ENCODE measurements at places on chromosomes 12 and 14.
A peak's percentile ranks its signal among the peaks of the same experiment; 100 is the strongest.

DNA sequence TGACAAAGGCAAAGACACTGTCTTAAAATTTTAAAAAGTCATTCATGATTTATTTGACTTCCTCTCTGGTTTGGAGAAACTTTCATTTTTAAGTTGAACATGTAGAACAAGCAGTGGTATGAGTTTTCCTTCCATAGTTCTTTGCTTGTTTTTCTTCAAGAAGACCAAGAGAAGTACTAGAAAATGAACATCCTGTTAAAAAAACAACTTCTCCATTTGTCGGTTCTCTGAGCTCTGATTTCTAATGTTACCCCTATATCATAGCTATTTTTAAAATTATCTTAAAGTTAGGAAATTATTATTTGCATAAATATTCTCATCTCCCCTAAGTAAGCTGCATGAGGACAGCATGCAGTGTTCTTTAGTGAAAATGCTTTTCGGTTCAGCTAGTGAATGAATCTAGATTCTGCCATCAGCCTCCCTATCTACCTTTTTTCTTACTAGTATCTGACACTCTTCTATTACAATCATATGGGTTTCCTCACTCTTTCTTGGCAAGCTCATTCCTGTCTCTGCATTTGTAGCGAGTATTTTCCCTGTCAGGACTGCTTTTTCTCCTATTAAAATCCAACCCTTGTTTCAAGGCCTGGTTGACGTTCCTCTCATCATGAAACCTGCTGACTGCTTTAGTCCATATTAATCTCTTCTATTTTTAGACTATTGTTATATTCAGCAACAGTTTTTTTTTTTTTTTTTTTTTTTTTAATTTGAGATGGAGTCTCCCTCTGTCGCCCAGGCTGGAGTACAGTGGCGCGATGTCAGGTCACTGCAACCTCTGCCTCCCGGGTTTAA lies 15.8 kb downstream of the DIP2B start:
- DNase-seq: no peak

GRCh38 chr14:73460691-73461127 lies 2.4 kb upstream of the NUMB start:
- no peak for DNase-seq

GRCh38 chr14:33567023-33567728 lies 383.7 kb downstream of the EGLN3 start:
- DNase-seq: no peak

DNA sequence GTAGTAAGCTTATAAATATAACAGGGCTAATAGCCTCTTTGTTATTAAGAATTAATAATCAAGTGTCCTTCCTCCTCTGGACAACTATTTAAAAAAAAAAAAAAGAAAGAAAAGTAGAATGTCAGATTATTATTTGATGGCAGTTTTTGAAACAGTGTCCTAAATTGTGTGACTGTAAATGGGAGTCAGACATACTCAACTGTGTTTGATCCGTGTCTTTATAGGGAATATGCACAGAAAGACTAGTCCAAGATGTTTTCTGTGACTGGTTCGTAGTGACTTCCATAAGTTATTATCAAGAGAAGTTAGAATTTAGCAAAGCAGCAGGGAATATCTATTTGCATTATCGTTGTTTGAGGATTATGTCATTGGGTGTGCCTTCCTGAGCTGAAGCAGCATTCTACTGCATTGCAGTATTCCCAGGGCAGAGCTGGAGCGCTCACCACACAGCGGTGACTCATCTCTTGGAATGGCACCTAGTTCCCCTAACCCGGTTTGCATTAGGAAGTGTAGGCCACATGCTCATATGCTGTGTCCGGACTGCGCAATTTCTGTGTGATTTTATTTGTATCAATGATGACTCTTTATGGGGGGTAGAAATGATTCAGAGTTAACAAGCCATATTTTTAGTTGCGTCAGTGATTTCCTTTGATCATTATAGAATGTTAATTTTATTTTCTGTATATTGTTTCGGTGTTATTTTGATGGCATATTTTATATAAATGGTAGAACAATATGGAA lies 7.9 kb downstream of the DYNC1H1 start:
- DNase-seq: no peak

GRCh38 chr12:39830852-39831520 lies 211.4 kb upstream of the ABCD2 start:
- DNase-seq: no peak

- DNase-seq: peak; percentile 5
Measured at GRCh38 chr12:97797473-97797872, 334.9 kb downstream of the RMST start.

DNA sequence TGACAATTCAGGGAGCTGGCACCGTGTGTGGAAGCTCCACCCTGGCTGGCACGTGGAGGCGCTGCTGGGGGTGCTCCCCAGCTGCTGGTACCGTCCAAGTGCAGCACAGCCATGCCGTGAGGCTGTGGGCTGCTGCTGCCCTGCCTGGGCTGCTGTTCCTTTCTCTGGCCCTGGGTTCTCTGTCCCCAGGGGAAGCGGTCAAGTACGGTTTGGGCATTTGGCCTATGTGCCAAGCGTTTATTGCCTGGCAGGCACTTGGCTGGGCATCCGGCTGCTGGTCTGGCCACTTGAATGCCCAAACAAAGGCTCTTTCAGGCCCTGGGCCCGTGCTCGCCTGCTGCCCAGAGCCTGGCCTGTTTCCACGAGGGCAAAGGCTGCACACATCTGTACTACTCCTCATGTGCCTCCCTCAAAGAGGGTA lies 39.6 kb downstream of the RHOF start:
- peak; percentile 77 for DNase-seq

DNA sequence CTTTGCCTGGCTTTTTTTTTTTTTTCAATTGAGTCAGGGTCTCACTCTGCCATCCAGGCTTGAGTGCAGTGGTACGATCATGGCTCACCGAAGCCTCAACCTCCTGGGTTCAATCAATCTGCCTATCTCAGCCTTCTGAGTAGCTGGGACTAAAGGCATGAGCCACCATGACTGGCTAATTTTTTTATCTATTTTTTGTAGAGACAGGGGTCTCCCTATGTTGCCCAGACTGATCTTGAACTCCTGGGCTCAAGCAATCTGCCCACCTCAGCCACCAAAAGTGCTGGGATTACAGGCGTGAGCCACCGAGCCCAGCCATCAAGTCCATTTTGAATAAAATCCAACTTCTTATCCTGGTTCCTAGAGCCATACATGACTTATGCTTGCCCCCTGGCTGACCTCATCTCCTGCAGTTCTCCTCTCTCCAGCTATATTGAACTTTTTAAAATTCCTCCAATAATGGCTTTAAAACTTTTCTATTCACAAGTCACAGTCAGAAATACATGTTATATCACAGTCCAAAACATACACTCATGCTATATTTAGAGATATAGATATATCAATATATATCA lies 10.4 kb upstream of the RND1 start:
- no peak for DNase-seq

DNA sequence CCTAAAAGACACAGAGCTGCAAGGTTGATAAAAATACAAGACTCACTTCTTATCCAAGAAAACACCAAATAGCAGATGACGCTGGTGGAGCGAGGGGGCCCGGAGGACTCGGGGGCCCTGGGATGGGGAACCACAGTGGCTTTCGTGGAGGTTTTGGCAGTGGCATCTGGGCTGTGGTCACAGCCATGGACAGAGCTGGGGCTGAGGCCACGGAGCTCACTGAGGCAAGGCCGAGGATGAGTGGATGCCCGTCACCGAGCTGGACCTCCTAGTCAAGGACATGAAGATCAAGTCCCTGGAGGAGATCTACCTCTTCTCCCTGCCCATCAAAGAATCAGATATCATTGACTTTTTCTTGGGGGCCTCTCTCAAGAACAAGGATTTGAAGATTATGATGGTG lies 117.2 kb downstream of the PTPRO start:
- no peak for DNase-seq

DNA sequence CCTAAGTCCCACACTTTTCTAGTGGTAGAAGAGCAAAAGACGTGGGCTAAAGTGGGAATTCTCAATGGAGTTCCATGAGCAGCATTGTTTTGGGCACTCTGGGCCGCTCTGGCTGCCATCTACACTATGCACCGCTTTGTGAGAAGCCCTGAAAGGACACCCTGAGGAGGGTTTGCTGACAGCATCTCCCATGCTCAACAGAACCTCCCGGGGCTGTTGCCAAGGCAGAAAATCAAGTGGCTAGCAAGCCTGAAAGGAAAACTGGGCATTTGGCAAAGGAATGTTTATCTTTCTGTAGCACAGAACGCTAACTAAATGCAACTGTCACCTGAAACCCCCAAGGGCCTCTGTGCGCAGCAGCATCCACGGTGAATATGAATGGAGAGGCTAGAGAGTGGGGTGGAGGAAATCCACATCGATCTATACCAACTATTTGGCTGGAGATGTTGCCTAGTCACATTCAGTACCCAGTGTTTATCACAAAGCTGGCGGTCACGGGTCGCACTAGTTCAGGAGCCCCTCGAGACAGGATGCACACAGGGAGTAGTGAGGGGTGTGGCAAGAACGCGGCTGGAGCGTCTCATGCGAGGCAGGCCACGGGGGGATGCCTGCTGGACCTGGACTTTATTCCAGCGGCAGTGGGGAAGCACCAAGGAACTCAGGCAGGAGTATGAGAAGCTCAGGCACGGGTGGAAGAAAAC lies 14.2 kb downstream of the APPL2 start:
- no peak for DNase-seq

GRCh38 chr14:104726600-104727451 lies 2.8 kb downstream of the ADSS1 start:
- no peak for DNase-seq

DNA sequence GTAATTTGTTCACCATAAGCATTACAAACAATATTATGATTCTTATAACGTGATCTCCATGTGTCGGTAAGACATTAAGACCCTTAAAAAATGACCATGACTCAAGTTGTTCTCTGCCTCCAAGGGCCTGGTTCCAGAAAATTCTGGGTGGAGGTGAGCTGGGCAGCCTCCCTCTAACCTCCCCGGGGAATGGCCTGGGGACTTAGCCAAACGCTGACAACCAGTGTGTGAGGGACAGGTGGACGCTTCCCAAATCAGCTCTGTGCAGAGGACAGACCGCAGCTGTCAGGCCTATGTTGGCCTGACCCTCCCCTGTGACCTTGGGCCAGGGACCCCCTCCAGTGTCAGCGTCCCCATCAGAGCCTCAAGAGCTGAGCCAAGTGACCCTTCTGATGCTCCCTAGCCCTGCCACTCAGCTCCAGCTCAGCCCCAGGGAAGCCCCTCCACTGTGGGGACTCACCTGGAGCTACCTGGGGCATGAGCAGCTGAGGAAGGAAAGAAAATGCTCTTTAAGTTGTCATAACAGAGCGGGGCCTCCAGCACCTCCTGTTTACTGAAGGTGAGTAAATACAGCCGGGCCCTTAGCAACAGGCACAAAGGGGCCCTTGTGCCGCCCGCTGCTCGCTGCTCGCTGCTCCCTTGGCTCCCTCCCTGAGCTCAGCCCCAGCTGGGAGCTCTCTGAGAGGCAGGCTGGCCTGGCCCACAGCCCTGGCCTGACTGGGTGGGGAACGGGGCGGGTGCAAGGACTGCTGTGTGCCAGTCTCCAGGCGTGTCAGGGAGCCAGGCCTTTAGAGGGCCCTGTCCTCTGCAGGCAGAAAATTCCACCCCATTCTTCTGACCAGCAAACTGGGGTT lies 116.6 kb downstream of the CALM1 start:
- peak; percentile 83 for DNase-seq

DNA sequence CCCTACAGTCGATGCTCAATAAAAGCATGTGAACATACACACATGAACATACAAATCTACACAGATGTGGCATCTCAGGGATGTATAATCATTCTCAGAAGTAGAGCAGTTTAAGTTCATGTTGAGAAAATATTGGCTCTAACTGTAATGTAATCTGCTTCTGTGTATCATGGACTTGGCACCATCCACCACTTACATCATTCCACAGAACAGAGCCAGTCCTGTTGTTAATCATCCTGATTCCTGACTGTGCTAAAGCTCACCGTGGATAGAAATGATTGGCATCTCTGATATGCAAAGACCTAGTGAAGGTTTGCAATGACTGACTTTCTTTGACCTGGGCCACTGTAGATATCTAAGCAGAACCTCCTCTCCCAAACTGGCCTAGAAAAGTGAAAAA lies 1141.3 kb downstream of the BCL11B start:
- DNase-seq: no peak

- no peak for DNase-seq
Measured at GRCh38 chr14:89384023-89384422, 33.0 kb downstream of the FOXN3 start.

- DNase-seq: no peak
Measured at GRCh38 chr12:68206446-68206845, 19.2 kb downstream of the IL26 start.

DNA sequence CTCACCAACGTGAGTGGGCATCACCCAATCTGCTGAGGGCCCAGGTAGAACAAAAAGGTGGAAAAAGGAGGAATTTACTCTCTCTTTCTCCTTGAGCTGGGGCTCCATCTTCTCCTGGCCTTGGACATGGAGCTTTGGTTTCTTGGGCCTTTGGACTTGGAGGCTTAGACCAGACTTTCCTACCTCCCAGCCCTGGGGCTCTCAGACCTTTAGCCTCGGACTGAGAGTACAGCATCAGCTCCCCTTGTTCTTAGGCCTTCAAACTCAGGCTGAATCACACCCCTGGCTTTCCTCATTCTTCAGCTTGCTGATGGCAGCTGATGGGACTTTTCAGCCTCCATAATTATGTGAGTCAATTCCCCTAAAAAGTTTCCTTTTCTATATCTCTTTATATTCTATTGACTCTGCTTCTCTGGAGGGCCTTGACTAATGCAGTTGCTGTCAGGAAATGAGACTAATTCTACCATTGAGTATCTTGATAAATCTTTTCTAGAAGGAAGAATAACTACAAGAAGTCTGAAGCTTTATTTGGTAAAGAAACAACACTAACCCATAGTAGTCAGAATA lies 15.9 kb upstream of the CLEC4E start:
- DNase-seq: no peak

- DNase-seq: no peak
Measured at GRCh38 chr12:2627076-2627834, 167.5 kb upstream of the FKBP4 start.

- DNase-seq: peak; percentile 57
Measured at GRCh38 chr12:53006810-53007309, 604 bp downstream of the EIF4B start.

GRCh38 chr14:42391146-42391834 lies 784.6 kb downstream of the LRFN5 start:
- no peak for DNase-seq

- DNase-seq: no peak
Measured at GRCh38 chr14:99129211-99129696, 142.7 kb downstream of the BCL11B start.

DNA sequence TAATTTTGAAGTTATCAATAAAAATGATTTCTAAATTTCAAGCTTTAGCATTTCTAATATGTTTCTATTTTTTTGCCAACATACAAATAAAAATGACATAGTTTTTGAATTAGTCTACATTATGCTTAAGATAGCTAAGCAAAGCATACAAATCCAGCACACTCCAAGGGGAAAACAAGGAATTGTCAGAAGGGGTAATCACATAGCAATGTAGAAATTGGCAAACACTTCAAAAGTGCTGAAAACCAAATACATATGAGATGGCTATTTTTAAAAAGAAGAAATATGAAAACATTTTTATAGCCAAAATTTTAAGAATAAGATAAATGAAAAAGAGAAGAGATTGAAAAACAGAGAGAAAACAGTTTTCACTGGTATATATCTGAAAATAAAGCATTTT lies 308.0 kb downstream of the SLC6A15 start:
- no peak for DNase-seq

- DNase-seq: no peak
Measured at GRCh38 chr14:68777644-68778043, 15.2 kb downstream of the ZFP36L1 start.

- DNase-seq: no peak
Measured at GRCh38 chr14:95489214-95490137, 27.0 kb downstream of the SYNE3 start.

All from anterior cingulate cortex (tissue), 58 donors.